ENCODE measurements at places on chromosomes 2 and 18.

- DNase-seq, result no peak
Measured at GRCh38 chr18:71293322-71293721, 1004.5 kb downstream of the SOCS6 start.

- no peak for DNase-seq
Measured at GRCh38 chr2:223954401-223954800, 2.9 kb upstream of the MRPL44 start.

GRCh38 chr2:200523158-200523557 is 2.8 kb upstream of the SGO2 start:
- no peak for DNase-seq

DNA sequence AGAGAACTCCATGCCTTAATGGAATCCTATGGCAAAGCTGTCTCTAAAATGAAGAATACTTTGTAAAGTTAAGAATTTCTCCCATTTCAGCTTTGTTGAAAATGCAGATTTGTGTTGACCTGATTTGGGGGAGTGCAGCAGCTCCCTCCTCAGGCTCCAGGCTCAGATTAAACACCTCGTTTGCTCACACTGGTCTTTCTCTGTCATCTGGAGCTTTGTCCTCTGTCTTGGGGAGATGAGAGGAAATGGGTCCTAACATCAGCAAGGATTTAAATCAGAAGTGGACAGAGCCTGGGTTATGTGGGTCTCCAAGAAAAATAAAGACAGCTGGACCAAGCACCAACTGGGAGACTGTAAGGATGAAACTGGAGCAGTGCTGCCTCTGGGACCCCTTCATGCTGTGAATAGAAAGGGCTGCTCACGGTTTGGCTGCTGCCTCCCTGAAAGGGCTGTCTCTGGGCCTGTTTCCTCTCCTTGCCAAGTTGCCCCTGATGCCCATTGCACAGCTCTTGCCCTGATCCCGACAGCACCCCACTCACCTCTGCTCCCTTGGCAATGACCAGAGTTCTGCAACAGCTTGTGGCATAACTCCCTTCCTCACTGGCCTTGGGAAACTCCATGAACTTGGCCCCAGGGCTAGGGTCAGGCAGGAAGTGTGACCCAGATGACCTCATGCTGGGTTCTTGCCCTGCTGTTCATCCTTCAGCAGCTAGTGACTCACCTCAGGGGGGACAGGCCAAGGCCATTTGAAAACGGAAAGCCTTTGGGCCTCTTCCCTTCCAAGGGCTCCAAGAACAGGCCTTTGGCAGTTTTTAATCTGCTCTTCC is 197.2 kb downstream of the CYP26B1 start:
- DNase-seq, result no peak

DNA sequence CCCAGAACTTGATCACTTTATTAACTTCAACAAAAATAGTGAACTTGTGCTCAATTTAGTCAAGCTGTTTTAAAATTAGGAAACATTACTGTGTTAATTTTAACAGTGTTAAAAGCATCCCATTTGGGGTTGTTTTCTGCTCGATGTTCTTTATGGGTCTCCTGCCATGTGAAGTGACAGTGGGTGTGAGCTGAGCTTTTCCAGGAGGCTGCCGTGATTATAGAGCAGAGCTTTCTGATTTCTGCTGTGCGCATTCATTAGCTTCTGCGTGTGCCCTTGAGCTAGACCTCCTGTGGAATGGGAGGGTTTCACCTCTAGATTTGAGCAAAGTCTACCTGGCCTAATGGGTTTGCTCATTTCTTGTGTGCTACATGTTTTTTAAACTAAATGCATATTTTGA is 121.5 kb downstream of the WDSUB1 start:
- DNase-seq, result no peak

GRCh38 chr2:138030459-138030858 is 66.2 kb downstream of the HNMT start:
- no peak for DNase-seq

DNA sequence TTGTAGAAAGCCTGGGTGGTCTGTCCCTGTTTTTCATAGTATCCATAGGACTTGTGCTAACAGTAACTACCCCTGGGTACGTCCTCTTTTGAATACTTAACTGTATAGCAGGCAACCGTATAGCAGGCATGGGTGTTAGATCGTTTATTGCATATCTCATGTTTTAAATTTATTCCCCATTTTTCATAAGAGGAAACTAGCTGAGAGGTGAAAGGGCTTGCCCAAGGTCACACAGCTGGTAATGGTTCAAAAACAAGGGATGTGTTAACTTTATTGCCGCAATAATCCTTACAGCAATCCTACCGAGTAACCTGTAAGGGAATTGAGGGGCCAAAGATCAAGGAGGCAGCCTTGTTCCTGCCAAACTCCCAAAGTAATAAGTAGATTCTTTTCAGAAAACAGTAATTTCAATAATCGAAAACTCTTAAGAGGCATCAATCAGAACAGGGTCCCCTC is 990 bp upstream of the MGAT4A start:
- DNase-seq, result no peak

DNA sequence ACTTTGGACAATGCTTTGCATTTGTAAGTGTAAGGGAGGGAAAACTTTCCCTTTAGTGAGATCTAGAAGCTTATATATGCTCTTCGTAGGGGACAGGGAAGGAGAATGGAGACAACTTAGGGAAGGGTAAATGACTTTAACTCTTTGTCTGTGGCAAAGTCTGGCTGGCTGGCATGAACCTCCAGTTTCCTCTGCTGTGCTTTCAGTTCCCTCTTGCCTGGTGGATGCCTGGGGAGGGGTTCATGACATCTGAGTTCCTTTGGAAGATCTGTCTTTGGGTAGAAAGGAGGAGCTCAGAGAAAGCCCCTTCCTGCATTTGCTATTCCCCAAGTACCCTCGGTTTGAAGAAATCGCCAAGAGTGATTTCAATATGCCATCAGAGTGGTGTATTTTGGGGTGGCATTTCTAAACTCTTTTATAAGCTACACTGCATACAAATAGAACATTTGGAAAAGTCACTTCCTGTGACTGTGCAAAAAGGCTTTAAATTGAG is 143.6 kb downstream of the VAPA start:
- no peak for DNase-seq

- no peak for DNase-seq
Measured at GRCh38 chr2:74194799-74195198, 3.6 kb upstream of the MTHFD2 start.

DNA sequence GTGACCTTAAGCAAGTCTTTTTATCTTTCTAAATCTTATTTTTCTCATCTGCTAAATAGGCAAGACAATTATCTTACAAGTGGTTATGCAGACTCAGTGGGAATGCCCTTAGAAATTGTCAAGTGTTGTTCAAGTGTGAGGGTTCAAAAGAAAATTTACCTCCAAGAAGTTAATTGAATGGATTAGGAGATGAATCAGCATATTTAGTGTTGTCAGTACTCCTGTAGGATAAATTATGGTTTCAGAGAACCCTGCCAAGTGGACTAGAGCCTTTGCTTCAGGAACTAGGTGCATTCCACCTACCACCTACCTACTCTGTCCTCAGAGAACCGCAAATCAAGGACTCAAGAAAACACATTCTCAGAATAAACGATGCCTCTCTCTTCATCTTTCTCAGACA is 69.8 kb upstream of the KCTD1 start:
- DNase-seq, result no peak

DNA sequence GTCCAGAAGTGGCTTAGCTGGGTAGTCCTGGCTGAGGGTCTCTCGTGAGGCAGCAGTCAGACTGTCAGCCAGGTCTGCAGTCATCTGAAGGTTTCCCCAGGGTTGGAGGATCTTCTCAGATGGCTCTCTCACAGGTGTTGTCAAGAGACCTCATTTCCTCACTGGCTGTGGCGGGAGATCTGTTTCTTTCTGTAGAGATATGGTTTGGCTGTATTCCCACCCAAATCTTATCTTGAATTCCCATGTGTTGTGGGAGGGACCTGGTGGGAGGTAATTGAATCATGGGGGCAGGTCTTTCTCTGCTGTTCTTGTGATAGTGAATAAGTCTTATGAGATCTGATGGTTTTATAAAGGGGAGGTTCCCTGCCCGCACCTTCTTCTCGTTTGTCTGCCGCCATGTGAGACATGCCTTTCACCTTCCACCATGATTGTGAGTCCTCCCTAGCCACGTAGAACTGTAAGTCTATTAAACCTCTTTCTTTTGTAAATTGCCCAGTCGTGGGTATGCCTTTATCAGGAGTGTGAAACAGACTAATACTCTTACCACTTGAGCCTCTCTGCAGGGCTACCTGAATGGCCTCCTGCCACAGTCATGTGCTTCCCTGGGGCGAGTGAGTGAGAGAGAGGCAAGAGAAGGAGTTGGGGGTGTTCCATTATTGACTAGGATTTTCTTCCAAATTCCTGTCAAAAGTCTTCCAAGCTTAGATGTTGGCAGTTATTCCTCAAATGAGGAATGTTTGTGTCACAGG is 23.6 kb downstream of the MALT1 start:
- DNase-seq, result no peak

- no peak for DNase-seq
Measured at GRCh38 chr18:77366720-77367641, 117.3 kb downstream of the GALR1 start.

DNA sequence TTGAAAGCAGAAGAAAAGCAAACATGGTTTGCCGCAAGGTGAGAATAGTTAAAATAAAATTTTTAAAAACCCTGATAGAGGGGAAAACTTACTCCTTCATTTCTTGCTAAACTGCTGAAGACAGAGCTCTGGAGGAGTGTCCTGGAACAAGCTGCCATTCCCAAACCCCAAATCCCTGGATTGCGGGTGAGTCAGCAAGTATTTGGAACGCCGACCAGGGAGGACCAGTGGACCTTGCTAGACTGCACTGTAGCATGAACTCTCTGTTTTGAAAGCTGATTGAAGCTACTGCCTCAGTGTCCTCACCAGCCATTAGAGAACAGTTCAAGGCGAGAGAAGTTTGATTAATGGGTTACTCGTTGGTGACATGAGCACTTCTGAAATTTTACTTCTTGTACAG is 99.4 kb upstream of the RASGRP3 start:
- no peak for DNase-seq

DNA sequence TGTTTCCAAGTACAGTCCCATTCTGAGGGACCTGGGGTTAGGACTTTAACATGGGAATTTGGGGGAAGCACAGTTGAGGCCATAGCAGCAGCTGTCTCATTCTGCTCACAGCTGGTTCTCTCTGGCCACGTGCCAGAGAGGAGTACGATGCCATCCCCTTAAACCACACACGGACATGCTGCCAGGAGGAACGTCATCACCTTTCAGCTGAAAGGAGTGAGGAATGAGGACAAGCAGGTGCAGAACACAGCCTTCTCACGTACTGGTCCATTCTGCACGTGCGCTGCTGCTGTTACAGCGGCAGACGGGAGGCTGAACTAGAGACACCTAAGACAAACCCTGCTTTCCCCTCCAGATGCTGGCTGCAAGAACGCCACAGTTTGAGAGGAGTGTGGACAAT is 33.5 kb downstream of the ODC1 start:
- no peak for DNase-seq

DNA sequence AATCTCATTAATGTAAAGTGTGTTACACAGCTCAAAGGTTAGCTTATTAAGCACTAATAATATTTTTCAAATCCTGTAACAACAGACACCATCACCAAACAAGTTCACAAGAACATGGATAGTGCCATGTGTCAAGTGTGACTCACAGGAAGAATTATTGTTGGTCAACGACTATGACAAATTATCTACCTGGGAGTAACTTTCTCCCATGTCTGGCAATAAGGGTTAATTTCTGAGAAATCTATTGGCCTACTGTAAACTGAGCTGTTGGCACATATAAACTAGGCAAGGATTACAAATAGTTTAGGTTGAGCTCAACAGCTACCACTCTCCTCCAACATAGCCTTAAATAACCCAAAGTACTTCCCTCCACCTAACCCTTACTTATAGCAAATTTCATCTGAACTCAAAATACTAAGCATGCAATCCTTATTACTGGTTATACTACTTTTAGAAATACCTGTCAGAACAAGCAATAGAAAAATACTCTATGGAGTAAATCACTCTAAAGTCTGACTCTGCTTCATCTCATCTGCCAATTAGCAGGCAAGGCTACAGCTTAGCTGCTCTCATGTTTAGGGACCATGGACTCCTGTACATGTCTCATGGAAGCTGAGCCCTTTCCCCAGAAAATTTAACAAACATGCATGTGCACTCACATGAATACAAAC is 223.0 kb downstream of the NBAS start:
- DNase-seq, result no peak

DNA sequence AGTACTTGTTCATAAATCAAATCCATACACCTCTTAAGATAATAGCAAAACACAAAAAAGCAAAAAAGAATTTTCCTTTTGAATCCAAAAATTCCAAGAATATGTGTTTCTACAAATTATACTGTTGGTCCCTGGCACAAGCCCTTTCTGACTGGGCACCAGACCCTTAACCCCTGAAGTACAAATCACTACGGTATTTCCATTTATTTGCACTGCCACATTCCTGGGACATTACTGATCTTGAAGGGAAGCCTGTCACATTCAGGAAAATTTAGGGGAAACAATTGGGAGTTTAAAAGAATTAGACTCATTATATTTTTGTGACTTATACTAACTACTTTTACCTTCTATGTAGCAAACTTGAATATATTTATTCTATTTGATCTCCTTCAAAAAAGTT is 98.8 kb downstream of the ZNF521 start:
- no peak for DNase-seq

GRCh38 chr2:134715932-134716643 is 2.7 kb downstream of the TMEM163 start:
- no peak for DNase-seq

GRCh38 chr2:223051693-223052289 is at the start of gene KCNE4:
KCNE4 (plus strand) TSS chr2:223052190; CDS start chr2:223052831, 641 bp downstream.
- DNase-seq, result no peak

DNA sequence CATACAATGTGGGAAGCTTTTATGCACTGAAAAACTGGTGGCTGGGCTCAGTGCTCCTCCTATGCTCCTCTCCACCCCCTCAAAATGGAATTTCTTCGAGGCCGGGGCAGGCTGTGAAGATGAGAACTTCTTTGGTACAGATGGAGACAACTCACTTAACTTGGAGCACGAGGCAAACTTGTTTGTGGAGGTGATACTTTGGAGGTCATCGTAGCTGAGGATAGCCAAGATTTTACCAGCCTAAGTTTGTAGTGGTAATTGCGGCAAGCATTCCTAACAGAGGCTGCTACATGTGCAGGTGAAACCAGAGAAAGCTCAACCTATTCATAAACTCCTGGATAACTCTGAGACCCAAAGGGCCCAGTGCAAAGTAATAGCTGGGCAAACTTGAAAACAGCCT is 13.6 kb downstream of the NDUFS1 start:
- no peak for DNase-seq

- DNase-seq, result no peak
Measured at GRCh38 chr18:54127759-54128378, 96.6 kb downstream of the MBD2 start.

GRCh38 chr2:42128721-42129486 is 40.2 kb upstream of the EML4 start:
- DNase-seq, result no peak

DNA sequence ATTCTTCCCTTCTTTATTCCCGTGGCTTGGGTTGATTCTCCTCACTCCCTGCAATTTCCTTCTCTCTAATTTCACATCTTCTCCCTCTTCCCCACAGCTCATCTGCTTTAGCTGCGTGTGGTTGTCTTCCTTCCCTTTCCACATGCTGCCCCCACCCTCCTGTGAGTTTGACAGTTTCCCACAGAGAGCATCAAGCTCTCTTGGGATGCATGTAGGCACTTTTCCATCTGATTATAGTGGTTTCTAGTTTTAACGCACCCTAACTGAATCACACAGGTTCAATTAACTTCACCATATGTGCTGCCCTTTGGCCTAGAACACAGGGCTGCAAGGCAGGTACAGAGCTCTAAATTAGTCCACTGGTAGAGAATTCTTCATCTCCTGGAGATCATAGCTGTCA is 110.5 kb downstream of the TACR1 start:
- DNase-seq, result no peak

- DNase-seq, result no peak
Measured at GRCh38 chr2:28678175-28678855, 73.3 kb upstream of the PPP1CB start.

Measured in CD4-positive, alpha-beta T cell treated with Interleukin-15 for 4 hours (primary cell).